ENCODE measurements at places on chromosomes 13 and 19.

DNA sequence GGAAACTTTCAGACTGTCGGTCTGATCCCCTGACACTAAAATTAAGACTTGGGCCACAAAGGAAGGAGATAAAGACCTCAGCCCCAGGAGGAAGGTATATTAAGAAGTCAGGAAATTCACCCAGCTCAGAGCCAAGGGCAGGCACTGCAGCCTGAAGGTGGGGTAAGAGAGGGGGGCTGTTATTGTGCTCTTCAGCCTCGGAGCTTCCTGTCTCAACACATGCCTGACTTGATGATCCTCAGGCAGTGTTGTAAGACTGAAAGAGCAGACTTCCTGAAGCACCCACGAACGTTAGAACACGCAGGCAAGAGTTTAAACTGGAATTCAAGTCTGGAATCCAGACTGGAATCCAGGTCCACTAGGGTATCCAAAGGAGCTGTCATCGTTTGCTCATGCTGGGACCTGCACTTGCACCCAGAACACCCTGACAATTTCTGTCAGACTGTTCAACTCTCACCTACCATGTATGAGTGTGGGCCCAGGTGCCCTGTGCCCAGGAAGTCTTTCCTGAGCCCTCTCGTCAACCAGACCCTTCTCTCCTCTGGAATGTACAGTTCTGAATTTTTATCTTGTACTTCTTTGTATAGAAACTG lies 10.7 kb upstream of the FLT1 start:
- DNase-seq = peak; percentile 13

GRCh38 chr13:71474936-71475335 lies 392.1 kb downstream of the DACH1 start:
- no peak for DNase-seq

DNA sequence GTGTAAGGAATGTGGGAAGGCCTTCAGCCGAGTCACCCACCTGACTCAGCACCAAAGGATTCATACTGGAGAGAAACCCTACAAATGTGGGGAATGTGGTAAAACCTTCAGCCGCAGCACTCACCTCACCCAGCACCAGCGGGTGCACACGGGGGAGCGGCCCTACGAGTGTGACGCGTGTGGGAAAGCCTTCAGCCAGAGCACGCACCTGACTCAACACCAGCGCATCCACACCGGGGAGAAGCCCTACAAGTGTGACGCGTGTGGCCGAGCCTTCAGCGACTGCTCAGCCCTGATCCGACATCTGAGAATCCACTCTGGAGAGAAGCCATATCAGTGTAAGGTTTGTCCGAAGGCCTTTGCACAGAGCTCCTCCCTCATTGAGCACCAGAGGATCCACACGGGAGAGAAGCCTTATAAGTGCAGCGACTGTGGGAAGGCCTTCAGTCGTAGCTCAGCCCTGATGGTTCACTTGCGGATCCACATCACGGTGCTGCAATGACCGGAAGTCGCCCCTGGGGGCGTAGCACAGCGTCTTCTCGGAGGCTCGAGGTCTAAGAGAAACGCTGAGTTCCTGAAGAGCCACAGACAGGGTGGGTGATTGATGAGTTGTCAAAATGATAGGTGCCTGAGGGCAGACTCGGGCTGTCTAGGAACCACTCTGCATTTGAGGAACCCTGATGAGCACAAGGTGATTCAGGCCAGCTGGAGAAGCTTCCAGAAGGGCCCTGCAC lies 12.2 kb downstream of the ZSCAN22 start:
- peak; percentile 22 for DNase-seq

DNA sequence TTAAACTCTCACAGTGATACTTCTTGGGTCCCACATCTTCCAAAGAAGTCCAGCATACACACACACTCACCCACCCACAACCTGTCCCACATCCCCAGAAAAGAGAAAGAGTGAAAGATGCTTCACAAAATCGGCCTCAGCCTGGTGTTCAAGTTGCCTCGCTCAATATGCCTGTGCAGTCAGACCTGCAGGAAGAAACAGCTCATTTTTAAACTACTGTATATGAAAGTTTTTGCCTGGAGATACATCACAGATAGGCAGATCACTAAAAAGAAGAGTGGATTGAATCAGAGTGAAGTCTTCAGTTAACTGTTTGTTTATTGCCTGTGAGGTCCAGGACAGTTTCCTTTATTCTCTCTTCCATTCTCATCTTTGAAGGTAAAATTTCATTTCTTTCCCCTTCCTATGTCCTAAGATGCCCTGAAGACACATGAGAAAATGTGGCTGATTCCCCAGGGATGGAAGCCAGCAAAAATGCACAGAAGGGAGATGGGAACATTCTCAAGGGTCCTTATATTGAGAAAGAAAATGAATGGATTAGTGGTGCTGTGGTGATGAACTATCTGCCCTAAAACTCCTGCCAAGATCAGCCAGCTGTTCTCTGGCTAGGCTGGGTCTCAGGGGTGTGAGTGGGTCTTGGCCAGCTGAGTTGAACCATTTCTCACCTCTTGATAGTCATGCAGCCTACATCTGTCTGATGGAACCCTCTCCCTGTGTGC lies 259.0 kb downstream of the ITGBL1 start:
- DNase-seq = no peak

- peak; percentile 81 for DNase-seq
Measured at GRCh38 chr19:12983542-12984142, 11.6 kb upstream of the NFIX start.

DNA sequence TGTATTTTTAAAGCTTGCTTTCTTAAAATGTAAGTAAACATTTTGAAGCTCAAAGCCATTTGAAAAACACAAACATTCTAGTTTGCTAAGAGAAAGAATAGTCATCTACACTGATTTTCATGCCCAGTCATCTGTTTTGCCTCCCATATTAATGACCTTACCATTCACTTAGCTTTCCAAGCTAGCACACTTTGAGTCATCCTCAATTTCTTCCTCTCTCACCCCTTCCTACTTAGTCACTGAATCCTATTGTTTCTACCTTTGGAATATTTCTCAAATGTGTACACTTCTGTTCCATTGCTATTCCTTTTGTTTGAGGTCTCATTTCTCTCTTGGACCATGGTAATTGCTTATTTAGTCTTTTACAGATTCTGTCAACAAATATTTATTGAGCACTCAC lies 7.3 kb upstream of the HS6ST3 start:
- no peak for DNase-seq

DNA sequence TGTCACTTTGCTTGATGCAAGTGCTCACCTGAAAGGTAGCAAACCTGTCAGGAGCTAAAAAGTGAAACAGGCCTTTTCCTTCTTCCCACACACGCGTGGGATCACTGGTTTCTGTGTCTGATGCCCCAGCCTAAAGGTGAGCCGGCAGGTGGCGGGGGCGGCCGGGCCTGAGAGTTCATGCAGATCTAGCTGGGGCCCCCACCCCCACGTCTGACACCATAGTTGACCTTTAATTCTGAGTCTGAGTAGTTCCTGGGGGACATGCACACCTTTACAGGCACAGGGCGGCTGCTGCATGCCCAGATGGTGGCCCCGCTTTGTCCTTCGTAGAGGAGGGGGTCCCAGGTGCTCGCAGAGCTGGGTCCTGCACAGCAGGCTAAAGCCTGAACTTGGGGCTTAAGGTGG lies 345.3 kb downstream of the TEX29 start:
- no peak for DNase-seq

GRCh38 chr13:86567119-86567518 lies 767.9 kb upstream of the SLITRK6 start:
- no peak for DNase-seq

DNA sequence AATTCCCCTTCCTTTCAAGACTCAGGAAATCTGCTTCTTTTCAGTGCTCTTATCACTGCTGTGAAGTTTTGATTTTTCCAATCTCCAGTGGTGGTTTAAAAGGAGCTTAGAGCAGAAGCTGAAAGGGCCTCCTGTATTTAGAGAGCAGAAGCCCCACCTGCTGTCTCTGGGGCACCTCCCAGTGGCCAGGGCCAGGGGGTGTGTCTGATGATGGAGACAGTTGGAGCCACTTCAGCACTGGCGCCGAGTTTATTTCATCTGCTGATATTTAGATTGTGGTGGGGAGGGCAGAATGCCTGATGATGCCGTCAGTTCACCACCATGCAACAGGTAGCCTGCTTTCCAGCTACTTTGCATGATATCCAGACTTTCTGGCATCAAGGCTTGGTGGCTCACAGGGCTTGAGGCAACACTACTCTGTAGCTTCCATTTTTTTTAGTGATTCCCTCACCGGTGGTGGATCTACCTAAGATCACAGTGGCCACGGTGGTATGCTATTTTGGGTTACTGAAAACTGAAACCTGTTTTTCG lies 371.9 kb downstream of the KCNRG start:
- peak; percentile 40 for DNase-seq

- no peak for DNase-seq
Measured at GRCh38 chr13:112530861-112531260, 57.1 kb downstream of the TUBGCP3 start.

DNA sequence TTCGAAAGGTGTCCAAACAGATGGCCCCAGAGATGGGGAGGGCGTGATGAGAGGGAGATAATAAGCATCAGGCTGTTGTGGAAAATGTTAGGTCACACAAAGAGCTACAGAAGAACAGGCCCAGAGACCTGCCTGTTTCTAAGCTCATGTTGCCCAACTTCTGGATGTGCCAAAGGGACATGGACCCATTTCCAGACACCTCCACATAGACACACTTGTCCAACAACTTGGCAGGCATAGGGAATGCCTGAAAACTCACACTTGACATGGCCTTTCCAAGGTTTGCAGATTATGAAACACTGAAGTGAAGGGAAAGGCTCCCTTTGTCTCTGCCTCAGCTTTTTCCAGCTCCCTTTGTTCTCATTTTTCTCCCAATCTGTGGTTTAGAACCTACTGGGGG lies 43.5 kb upstream of the CYP2B6 start:
- DNase-seq = no peak

DNA sequence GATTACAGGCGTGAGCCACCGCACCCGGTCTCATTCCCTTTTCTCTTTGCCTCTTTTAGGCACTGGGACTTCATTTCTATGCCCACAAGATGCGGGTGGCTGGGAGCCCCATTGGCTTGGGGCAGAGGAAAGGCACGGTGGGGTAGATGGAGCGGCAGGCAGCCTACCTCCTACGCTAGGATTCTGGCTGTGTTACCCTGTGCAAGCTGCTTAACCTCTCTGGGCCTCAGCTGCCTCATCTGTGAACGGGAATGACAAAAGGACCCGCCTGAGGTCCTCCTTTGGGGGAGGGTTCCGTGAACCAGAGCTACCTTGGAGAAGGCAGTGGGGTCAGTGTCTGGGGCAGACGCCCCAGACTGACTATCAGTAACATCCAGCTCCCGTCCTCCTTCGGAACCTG lies 9.3 kb upstream of the LINGO3 start:
- DNase-seq = no peak

- peak; percentile 33 for DNase-seq
Measured at GRCh38 chr13:99335603-99336002, 28.4 kb upstream of the GPR183 start.

DNA sequence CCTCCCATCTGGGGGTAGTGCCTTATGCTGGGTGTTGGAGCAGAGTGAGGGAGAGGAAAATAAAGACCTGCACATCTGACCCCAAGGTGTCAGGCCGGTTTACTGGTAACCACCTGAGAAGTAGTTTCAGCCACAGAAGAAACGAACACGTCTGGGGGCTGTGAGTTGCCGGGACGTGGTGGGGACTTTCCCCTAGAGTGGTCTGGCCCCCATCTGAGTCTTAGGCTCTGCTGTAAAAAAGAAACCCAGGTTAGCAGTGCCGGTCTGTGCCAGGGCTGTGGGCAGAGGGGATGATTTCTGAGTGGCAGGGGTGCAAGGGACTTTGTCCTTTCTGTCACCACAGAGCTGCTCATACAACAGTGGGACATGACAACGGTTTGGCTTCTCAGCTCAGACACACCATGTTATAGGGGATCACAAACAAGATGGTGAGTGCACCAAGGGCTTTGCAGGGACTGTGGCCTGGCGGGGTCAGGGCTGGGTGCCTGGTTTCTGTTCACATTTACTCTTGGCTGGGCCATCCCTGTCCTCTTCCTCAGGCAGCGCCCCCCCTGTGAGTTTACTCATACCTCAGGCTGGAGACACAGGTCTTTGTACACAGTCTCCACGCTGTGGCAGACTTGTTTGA lies 9.0 kb downstream of the GCDH start:
- DNase-seq = no peak

DNA sequence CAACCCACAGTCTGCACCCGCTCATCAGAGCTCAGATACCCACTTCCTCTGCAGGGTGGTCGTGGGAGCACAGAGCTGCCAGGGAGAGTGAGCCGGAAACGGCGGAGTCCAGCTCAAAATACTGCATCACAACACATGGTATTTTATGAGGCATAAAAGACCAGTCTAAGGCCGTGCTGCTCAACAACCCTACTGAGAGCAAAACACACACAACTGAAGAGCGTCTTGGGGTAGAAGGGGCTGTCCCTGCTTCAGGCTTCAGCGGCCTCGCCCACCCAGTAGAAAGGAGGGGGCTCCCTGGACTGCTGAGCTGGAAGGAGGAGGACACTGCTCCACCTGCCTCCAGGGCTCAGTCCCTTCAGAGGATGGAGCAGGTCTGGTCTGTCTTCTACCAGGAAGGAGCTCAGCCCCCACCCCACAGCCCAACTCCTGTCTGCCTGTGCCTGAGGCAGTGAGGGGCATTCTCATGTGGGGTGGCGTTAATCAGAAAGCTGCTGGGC lies 36.9 kb downstream of the NAXD start:
- DNase-seq = no peak

- no peak for DNase-seq
Measured at GRCh38 chr19:37948362-37948761, 41.4 kb downstream of the SIPA1L3 start.

DNA sequence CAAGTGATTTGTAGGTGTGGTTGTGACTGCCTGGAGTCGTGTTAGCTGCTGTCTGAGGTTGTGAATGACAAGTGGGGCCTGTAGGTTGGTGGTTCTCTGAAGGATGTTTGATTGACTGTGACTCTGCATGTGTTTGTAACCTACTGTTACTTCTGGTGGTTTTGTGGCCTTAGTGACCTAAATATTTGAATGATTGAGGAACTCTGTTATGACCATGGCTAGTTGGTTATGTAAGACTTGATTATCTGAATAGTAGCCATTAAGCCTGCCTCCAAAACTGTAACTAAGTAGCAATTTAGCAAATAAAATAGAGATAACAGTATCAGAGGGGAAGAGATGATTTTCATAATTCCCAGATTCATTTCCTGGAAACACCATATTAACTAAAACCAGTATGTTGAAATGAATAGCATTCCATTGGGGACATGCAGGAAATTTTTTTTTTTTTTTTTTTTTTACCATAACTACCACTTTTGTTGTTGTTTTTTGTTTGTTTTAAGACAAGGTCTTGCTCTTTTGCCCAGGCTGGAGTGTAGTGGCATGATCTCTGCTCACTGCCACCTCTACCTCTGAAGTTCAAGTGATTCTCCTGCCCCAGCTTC lies 865 bp downstream of the ZNF382 start:
- peak; percentile 4 for DNase-seq

DNA sequence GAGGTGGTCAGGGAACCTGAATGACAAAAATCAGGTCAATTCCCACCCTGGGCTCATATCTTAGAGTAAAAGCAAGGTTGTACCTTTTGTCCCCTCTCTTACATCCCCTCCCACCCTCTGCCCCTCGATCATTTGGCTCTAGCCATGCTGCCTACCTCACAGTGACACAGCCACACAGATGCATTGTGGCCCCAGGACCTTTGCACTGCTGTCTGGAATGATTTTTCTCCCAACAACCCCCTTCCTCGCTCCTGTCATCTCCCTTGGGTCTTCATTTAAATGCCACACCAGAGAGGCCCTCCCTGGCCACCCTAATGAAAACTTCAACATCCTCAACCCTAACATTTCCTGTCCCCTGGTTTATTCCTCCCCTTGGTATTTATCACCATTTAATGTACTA lies 4.3 kb downstream of the MYH14 start:
- no peak for DNase-seq

GRCh38 chr19:32041681-32042292 lies 303.6 kb upstream of the ZNF507 start:
- DNase-seq = peak; percentile 48

GRCh38 chr19:11437955-11438354 lies 2.5 kb downstream of the PRKCSH start:
- no peak for DNase-seq
